Effector memory CD4-positive, alpha-beta T cell (primary cell): ENCODE measurements at places on chromosomes 1 and 21.
A peak's percentile ranks its signal among the peaks of the same experiment; 100 is the strongest.

DNA sequence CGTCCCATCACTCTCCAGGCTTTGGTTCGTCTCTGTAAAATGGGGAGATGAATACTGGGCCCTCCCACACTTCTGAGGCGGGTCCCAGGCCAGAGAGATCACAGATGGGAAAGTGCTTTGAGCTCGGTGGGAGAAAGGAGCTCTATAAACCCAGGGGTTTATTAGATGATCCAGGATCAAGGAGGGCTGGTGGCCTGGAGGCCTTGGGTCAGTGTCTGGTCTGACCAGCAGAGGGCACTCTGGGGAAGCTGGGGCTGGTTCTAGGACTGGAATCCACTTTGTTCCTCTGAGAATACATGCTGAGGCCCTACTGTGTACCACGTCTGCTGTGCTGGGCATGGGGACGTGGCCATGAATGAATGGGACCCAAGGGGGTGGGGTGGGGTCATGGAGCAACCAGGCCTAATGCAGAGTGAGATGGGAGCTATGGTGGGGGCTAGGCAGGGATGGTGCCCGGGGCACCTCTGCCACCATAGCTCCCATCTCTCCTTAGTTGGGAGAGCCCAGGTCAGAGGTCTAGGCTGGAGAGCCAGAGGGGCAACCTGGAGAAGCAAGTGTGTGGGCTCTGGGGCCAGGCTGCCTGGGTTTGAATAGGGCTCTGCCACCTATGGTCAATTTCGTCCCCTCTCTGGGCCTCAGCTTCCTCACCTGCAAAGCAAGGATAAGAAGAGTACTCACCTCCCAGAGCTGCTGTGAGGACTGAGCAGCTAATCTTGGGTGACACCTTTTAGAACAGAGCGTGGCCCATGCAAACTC, 9.0 kb upstream of the FAM131C start:
- DNase-seq: peak; percentile 8
- H3K4me1 ChIP-seq: peaks cover 6% of the 10 kb centered on the region
- H3K36me3 ChIP-seq: no peaks in the 10 kb centered on the region
- H3K27ac ChIP-seq: no peak overlapping the region
- no peaks in the 10 kb centered on the region for H3K27me3 ChIP-seq
- no peak overlapping the region for H3K4me3 ChIP-seq

GRCh38 chr21:16181018-16181417, 451.2 kb downstream of the USP25 start:
- DNase-seq: no peak
- H3K27me3 ChIP-seq: no peaks in the 10 kb centered on the region
- no peaks in the 10 kb centered on the region for H3K4me1 ChIP-seq
- H3K27ac ChIP-seq: no peak overlapping the region
- no peaks in the 10 kb centered on the region for H3K36me3 ChIP-seq

GRCh38 chr1:242011894-242012660, 13.2 kb upstream of the MAP1LC3C start:
- H3K36me3 ChIP-seq: no peaks in the 10 kb centered on the region
- no peaks in the 10 kb centered on the region for H3K4me1 ChIP-seq
- no peak overlapping the region for H3K4me3 ChIP-seq
- no peak for DNase-seq

- H3K27ac ChIP-seq: no peak overlapping the region
- H3K36me3 ChIP-seq: peaks cover 49% of the 10 kb centered on the region
- H3K4me1 ChIP-seq: no peaks in the 10 kb centered on the region
- no peak for DNase-seq
These were observed 64.7 kb downstream of the PRRC2C start for GRCh38 chr1:171550050-171550449.

DNA sequence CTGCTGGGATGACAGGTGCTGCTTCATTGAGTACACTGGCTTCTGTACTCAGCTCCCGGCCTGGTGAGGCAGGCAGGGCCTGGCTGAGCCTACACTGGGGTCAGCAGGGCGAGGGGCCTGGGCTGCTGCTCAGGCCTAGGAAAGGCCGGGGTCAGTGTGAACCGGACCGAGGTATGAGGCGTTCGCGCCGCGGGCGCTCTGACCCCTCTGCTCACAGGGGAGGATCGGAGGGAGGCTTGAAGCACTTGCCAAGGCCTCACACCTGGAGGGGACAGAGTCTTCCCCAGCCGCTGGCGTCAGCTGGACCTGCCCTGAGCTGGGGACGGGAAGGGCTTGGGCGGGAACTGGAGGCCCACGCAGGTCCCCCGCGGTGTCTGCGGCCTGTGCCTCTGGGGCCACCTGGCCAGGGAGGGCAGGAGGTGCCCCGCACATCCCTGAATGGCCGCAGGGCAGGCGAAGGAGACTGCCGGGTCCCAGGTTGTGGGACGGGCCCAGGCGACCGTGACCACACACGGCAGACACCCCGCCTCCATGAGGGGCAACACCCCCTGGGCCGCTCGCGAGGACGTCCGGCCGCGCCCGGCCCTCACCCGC, 466 bp downstream of the PEX10 start:
- peaks cover 41% of the 10 kb centered on the region for H3K4me1 ChIP-seq
- peak overlapping the region; percentile 68 for H3K4me3 ChIP-seq
- H3K36me3 ChIP-seq: no peaks in the 10 kb centered on the region
- H3K27ac ChIP-seq: peak overlapping the region; percentile 80

DNA sequence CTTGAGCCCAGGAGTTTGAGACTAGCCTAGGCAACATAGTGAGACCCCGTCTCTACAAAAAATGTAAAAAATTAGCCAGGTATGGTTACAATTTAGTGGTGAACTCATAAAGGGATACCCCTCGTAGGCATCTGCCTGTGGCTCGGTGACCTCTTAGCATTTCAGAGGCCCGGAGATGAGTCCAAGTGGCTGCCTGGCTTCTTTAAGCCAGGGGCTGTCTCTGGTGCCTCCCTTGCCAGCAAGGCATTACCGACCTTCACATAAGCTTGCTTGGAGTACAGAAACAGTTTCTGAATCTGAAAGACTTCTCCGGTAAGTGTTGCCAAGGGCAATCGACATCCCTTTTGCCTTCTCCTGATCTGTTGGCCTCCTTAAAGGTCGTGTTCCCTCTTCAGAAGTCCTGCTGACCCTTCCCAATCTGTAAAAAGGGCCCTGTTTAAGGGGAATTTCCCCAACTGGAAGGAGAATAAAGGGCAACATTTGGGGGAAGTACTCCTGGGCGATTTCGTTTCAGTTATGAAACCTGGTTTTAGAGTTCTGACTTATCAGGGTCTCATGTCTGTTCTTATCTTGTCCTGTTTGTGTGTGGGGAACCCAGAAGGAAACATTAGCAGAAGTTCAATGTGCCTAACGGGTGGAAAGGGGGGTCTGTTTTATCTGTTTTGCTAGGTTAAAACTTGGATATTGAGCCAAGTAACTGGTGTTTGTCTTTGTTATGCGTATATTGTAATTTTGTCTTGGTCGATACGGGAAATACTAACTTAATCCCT, 32.9 kb downstream of the KIFAP3 start:
- peaks cover 16% of the 10 kb centered on the region for H3K36me3 ChIP-seq
- no peak overlapping the region for H3K4me3 ChIP-seq
- no peaks in the 10 kb centered on the region for H3K4me1 ChIP-seq
- no peak overlapping the region for H3K27ac ChIP-seq

DNA sequence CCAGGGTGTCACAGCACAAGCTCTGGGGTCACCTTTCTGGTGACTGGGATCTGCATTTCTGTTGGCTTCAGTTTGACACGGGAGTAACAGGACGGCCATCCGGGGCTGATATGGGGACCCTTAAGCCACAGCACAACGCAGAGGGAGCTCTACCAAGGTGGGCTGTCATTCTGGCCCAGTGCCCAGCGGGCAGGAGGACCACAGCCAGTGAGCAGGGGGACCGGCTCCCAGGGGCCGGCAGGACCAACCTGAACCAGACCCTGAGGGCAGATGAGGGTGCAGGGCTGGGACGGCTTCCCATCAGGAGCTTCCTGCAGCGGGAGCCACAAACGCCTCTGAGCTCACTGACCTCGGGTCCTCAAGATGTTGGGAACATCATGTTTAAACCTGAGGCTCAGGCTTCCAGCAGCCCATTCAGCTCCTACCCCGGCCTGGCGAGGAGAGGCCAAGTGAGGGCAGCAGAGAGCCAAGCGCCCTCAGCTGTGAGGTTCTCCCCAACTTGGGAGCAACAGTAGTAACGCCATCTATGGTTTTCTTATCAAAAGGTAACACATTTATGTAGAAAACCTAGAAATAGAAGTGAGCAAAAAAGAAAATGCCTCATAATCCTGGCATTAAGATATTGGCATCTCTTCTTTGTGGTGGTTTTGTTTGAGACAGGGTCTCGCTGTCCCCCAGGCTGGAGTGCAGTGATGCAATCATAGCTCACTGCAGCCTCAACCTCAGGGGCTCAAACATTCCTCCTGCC, 26.8 kb downstream of the TMEM201 start:
- H3K27ac ChIP-seq: no peak overlapping the region
- H3K36me3 ChIP-seq: peaks cover 9% of the 10 kb centered on the region
- H3K4me1 ChIP-seq: no peaks in the 10 kb centered on the region
- no peaks in the 10 kb centered on the region for H3K27me3 ChIP-seq
- no peak for DNase-seq
- no peak overlapping the region for H3K4me3 ChIP-seq

GRCh38 chr1:204080163-204080903, 7.4 kb downstream of the SOX13 start:
- H3K27me3 ChIP-seq: no peaks in the 10 kb centered on the region
- no peaks in the 10 kb centered on the region for H3K36me3 ChIP-seq
- peaks cover 1% of the 10 kb centered on the region for H3K4me1 ChIP-seq

DNA sequence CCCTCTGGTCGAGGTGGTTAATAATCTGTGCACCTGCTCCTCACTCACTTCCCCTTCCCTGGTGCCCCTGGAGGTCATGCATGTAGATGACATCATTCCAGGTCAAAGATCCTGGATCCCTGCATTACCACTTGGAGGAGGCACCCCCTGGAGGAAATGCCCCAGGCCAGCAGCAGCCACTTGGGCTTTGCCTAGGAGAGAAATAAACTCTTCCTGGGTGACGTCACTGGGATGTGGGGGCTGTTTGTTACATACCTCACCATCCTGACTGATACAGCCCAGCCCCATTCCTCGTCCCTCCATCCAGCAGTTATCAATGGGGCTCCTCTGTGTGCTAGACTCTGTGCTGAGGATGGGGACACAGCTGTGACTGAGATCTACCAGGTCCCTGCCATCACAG, 433.6 kb downstream of the PTPRU start:
- no peaks in the 10 kb centered on the region for H3K4me1 ChIP-seq
- no peaks in the 10 kb centered on the region for H3K36me3 ChIP-seq
- no peak overlapping the region for H3K4me3 ChIP-seq

GRCh38 chr21:42937960-42938605, 12.7 kb upstream of the ERVH48-1 start:
- H3K27ac ChIP-seq: no peak overlapping the region
- H3K4me3 ChIP-seq: no peak overlapping the region
- H3K36me3 ChIP-seq: no peaks in the 10 kb centered on the region
- H3K4me1 ChIP-seq: no peaks in the 10 kb centered on the region

- H3K27me3 ChIP-seq: no peaks in the 10 kb centered on the region
- peaks cover 30% of the 10 kb centered on the region for H3K36me3 ChIP-seq
These were observed 31.2 kb downstream of the IFNAR1 start for GRCh38 chr21:33355996-33356395.

- no peaks in the 10 kb centered on the region for H3K27me3 ChIP-seq
- no peaks in the 10 kb centered on the region for H3K4me1 ChIP-seq
- H3K4me3 ChIP-seq: no peak overlapping the region
- DNase-seq: no peak
- H3K36me3 ChIP-seq: peaks cover 25% of the 10 kb centered on the region
- no peak overlapping the region for H3K27ac ChIP-seq
These were observed 15.1 kb downstream of the PTPN22 start for GRCh38 chr1:113856401-113856790.

DNA sequence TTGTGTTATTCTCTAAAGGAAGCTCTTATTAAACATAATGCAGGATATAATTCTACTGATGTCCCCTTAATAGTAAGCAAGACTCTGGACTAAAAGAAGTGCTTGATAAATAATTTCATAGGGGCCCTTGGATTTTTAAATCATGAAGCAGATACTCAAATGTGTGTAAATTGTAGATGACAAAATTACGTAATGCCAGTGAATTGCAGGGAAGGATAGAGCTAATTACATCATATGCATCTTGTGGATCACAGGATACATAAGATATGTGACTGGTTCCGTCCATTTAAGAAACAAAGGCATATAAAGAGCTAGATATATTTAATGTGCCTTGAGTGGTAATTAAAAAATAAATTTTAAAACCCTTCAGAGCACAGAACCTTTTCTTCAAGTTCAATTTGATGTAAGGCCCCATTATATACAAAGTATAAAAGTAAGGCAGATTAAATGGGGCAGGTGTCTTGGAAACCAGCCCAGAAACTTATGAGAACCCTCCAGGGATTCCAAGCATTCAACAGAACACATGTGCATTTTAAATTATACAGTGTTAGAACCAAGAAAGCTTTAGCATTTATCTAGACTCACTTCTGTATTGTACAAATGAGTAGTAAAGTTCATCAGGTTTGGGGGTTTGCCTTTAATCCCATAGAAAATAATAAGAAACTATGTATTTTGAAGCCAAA, 190.4 kb downstream of the NCAM2 start:
- no peaks in the 10 kb centered on the region for H3K4me1 ChIP-seq
- no peaks in the 10 kb centered on the region for H3K27me3 ChIP-seq
- H3K4me3 ChIP-seq: no peak overlapping the region
- no peak overlapping the region for H3K27ac ChIP-seq

- H3K4me1 ChIP-seq: no peaks in the 10 kb centered on the region
- DNase-seq: no peak
- H3K4me3 ChIP-seq: no peak overlapping the region
- H3K27ac ChIP-seq: no peak overlapping the region
- no peaks in the 10 kb centered on the region for H3K27me3 ChIP-seq
- no peaks in the 10 kb centered on the region for H3K36me3 ChIP-seq
These were observed 9.5 kb upstream of the IRF6 start for GRCh38 chr1:209815490-209815889.

DNA sequence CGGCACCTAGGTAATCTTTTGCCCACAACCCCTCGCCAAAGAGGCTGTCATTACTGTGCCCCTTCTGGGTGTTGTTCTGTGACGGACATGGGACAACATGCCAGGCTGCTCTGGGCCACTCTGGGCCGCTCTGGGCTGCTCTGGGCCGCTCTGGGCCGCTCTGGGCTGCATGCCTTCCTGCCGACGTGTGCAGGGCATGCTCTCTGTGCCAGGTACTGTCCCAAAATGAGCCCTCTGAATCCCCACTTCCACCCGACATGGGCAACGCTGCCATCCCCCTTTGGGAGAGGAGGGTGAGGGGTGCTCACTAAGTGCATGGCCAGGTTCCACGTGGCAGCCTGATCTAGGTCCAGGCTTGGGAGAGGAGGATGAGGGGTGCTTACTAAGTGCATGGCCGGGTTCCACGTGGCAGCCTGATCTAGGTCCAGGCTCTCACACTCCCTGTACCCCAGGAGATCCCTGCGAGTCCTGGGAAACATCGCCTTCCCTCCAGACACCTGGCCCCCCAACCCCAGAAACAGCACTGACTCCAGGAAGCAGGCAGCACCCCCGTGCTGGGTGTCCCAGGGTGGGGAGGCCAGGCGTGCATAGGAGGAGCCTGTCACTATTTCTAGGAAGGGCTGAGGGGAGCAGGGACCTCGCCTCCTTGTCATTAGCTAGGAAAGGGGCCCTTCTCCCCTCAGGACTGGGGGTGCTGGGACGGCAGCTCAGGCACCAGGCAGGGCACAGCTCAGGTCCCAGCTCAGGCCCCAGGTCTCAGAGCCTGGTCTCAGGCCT, 16.5 kb downstream of the TTC34 start:
- no peaks in the 10 kb centered on the region for H3K36me3 ChIP-seq
- H3K27ac ChIP-seq: no peak overlapping the region
- peaks cover 6% of the 10 kb centered on the region for H3K4me1 ChIP-seq
